ENCODE measurements at places on chromosomes 7 and 10. TPM values are rescaled to one million over a fixed set of nuclear protein-coding genes. Genes with fewer than 3 reads are reported as not detected.

- peak; percentile 56 for DNase-seq
Measured at GRCh38 chr10:8050556-8051108, 3.9 kb upstream of the GATA3 start.

GRCh38 chr7:92763636-92764423, 72.5 kb downstream of the CDK6 start:
- DNase-seq, result no peak

DNA sequence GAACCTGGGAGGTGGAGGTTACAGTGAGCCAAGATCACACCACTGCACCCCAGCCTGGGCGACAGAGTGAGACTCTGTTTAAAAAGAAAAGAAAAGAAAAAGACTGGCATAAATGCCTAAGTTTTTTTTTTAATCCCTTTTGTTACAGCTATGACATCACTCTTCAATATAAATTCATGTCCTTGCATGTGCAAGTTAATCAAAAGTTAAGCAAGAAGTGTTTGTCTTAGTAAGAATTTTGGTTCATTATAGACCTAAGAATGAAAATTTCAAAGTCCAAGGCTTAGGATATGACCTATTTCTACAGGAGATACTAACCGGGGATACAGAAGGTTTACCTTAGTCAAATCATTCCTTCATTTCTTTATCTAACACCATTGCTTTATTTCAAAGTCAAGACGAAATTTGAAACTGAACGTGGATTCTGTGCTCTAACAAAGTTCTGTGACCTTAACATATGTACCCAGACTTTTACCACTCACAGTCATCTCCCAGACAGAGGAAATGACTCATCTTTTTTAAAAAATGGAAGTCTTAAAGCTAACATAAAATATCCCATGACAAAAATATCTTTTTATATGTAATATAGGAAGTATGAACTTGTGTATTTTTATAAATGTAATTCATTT, 29.3 kb upstream of the ITGB8 start:
- DNase-seq, result no peak

GRCh38 chr10:131816941-131817700, 83.7 kb upstream of the PPP2R2D start:
- no peak for DNase-seq

GRCh38 chr10:69819716-69820506, 18.2 kb downstream of the COL13A1 start:
- no peak for DNase-seq

DNA sequence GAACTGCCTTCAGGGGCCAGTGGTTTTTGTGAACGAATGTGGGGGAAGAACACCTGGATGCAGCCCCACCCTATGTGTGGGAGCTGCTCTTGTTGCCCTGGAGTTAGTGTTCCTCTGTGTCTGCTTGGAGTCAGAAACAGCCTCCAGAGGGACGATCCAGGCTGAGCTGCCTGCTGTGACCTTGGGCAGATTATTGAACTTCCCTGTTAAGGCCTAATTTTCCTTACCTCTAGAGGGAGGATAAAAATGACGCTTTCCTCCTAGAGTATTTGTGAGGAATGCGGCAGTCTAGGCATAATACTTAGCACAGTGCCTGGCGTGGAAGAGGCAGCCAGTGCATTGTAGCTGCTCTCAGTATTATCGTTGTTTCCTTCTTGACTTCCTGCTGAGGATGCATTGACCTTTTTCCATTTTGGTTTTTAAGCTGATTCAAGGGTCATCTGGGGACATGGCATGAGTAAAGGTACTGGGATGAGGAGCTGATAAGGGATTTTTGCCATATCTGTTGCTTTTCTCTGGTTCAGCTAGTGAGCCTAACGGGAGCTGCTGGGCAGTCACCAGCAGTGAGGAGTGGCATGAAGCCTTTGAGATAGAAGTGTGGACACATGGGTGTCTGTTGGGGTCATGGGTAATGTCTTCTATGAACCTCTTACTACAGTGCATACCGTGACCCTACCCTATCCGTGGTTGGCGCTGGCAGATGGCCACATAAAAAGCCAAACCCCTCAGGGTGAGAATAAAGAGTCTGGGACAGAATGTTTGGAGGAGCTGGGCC, 6.4 kb downstream of the ZFYVE27 start:
- DNase-seq, result no peak

DNA sequence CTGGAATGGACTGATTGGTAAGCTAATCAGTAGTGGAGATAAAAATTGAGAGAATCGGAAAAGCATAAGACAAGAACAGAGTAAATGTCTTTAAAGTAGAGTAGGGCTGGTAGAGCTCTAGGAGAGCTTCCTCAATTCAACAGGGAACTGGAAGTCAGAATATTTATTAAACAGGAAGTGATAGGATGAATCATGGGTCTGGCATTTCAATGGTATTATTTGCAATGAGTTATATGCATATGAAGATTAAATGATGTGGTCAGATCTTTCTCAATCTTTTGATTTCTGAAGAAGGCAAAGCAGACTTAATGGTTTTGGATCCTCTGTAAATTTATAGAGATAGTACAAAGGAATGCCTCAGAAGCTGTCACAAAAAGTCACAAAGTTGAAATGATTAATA, 349.0 kb downstream of the HPSE2 start:
- DNase-seq, result no peak

- DNase-seq, result no peak
Measured at GRCh38 chr7:151038951-151039849, 9.1 kb upstream of the ASIC3 start.

DNA sequence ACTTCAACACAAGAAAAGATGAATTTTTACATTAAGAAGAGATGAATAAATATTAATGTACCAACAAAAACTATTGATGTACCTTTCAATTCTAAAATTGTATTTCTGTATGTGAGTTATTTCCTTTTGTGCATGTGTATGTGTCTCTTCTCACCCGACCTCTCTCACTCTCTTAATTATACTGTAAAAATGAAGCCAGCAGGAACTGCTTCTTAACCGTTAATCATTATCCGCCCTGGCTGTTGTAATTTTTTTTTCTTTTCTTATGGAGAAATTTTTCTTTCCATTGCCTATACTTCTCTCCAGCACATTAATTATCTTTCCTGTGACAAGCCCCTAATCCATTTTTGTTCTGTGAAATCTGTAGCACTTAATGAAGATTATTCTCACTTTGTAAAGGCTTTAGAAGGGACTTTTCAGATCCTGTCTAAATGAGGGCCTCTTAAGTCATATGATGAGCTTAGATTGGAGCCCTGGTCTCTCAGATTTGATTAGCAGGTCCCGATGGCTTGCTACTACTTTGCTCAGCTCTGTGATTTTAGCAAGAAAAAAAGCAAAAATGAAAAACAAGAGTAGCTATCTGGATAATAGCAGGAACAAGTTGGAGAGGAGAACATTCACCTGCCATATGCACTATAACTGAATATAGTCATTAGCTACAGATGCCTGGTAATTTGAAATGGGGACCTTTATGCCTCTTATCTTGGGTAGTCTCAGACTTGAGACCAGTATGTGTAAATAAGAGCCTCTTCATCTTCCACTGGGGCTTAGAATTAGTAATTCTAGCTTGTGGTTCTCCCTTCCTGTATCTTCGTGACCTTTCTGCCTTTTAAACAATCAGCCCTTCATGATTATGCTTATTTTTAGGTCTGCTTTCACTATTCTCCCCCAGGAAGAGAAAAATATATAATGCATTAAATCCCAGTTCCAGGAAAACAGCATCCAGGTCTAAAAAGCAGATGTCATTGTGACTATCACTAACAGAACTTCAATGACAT, 80.0 kb upstream of the COL1A2 start:
- no peak for DNase-seq

- DNase-seq, result no peak
Measured at GRCh38 chr10:4662576-4663161, 163.3 kb upstream of the AKR1E2 start.

DNA sequence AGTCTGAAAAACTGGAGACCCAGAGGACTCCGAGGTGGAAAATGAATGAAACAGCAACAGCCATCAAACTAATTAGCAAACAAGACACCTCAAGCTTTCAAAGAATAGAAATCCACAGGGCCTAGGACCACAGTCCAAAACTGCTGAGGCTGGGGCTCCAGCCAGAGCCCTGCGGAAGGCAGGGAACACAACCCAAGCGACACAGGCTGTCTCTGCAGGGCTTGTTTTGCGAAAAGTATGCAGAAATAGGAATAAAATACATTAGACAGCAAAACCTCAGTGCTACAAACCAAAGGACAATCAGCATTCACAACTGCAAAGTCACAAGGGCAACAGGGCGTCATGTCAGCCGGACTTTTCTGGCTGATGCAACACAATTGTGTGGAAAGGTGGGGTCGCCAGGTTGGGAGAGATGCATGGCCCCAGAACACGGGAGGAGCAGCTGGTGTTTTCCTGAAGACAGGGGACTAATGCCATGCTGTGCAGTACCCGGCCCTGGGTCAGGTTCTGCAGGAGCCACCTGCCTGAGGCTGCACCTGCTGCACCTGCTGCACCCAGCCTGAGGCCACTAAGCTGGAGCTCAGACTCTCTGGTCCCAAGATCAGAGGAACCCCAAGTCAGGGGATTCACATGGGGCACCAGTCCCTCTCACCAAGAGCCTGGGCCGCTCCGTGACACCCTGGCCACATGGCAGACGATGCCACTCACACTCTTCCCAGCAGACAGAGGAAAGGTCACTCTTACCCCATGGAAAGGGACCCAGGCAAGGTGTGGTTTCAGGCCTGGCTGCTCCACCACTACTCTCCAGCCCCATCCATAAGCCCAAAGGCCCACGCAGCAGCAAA, 74.2 kb downstream of the MAD1L1 start:
- DNase-seq, result no peak

- DNase-seq, result no peak
Measured at GRCh38 chr7:141231018-141231792, 157.3 kb downstream of the TMEM178B start.

DNA sequence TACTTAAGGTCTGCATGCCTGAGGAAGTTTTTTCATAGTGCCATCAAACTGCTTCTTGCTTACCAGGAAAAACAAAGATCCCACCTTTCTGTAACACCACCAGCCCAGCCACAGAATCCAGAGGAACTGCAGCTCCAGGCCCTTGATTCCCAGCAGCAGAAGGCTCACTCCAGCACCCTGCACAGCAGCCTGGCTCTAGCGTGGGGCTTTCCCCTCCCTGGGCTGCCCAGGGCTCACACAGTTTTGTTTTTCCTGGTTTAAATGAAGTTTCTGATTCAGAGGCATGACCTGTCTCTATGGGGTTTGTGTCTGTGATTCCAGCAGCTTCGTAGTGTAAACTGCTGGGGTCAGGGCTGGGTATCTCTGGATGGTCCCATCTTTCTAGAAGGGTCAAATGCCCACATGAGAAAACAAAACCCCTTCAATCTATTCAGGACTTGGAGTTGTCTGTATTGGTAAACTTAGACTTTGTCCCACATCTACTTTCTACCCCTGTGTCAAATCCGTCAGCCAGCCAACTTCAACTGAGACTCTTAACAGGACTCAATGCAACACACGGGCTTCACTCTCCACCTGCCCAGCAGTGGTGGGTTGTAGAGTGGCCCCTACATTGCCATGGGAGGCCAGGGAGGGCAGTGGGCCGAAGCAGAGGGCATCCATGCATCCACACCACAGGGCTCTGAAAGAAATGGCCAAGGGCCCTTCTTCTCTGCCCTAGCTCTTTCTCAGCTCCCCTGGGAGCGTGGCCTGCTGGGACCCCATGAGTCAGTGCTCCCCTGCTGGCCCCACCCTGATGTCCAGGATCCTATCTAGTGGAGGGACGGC, 73.6 kb downstream of the ATXN7L1 start:
- no peak for DNase-seq

DNA sequence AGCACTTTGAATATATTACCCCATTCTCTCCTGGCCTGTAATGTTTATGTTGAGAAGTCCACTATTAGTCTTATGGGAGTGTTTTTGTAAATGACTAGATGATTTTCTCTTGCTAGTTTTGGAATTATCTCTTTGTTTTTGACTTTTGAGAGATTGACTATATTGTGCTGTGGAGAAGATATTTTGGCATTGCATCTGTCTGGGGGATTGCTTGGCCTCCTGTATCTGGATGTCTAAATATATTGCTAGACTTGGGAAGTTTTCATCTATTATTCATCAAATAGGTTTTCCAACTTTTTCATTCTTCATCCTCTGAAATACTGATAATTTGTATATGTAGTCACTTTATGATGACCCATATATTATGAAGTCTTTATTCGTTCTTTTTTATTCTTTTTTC, 277.1 kb upstream of the PCDH15 start:
- DNase-seq, result no peak

GRCh38 chr7:30853576-30853975, 58.1 kb upstream of the AQP1 start:
- DNase-seq, result no peak

- DNase-seq, result no peak
Measured at GRCh38 chr7:151143261-151144015, 24.1 kb downstream of the GBX1 start.

DNA sequence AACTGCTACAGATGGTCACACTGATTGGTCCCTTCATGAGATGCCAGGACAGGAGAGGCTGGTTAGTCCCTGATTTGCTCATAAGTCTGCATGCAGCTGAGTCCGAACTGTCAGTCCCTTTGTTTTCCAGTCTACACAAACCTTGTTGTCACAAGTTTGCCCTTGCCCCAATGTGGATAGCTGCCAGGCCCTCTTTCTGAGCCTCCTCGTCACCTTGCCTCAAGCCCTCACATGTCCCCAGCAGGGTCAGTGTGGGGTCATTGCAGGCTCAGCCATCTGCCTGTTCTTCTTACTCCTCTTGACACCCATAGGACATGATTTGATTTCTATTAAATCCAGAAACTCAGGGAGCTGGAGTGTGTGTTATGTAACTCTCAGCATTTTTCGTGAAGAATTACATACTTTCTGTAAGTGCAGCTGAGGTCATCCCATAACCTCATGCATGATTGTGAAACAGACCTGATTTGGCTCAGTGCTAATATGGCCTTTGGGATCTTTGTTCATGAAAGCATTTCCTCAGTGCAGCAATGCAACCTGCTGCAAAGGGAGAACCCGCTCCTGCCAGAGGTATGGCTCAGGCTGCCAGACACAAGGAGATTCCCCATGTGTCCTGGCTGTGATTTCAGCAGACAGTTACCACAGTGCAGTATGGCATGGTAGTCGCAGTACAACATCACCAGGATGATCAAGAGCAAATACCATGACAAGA, 70.0 kb upstream of the ZMIZ2 start:
- DNase-seq, result no peak

ANLN gene
- 53.4 TPM for total RNA-seq

TRPV5 gene
- total RNA-seq, result not detected

AKR1C4 gene
- total RNA-seq, result not detected

ANKRD61 gene
- total RNA-seq, result not detected

CDC14C gene
- total RNA-seq, result not detected

IGF2BP3 gene
- 1.2 TPM for total RNA-seq

TMEM229A gene
- total RNA-seq, result not detected

NET1 gene
- 61.6 TPM for total RNA-seq

LANCL2 gene
- 5.2 TPM for total RNA-seq

ACADSB gene
- 47.0 TPM for total RNA-seq
